Stimulated activated CD8-positive, alpha-beta memory T cell treated with anti-CD3 and anti-CD28 coated beads, Interleukin-4, amount 100 ng/mL, for 1 hour (primary cell): ENCODE measurements at places on chromosomes 6 and 20.

- DNase-seq: no peak
Observed at GRCh38 chr6:150932996-150933395, 67.5 kb downstream of the MTHFD1L start.

DNA sequence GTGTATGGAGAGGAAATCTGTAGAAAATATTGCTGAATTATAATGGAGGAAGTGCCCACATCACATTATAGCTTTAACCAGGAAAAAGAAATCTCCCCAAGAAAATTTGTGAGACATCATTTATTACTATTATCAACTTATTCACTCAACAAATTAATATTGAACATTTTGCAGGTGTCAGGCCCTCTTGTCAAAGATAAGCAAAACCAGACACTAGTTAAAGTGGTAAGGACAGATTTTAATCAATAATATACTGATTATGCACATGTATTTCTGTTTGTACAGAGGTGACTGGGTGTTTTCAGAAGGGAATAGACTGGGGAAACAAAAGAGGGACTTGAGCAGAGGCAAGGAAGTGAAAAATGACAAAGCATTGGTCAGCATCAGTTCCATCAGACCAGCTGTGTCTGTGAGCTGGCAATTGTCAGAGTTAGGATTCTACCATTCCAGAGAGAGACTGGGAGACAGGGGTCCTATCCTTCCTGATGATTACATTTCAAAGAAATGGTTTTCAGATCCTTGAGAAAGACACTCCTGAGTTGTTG lies 519.2 kb downstream of the UTRN start:
- DNase-seq: no peak

DNA sequence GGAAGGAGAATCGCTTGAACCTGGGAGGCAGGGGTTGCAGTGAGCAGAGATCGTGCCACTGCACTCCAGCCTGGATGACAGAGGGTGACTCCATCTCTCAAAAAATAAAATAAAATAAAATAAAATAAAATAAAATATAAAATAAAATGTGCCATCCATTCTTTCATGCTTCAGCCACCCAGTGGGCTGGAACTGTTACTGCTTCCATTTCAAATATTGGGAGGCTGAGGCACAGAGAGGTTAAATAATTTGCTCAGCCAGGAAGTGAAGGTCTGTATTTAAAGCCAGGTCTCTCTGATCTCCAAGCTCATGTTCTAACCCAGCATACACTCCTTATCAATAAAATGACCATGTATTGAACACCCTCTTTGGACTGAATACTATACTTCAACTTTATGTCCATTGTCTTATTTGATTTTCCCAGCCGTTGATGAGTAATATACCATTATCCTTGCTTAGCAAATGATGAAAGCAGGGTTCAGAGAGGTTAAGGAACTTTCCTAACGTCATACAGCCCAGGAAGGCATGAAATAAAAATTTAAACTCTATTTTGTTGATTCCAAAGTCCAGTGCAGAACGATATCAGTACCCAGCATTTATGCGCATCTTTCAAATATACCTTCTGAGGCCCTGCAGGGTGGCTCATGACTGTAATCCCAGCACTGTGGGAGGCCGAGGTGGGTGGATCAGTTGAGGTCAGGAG lies 25.8 kb upstream of the SLC9A8 start:
- DNase-seq: no peak

- DNase-seq: no peak
Observed at GRCh38 chr6:163965426-163966348, 551.2 kb downstream of the QKI start.

- no peak for DNase-seq
Observed at GRCh38 chr6:116251568-116252384, 2.1 kb downstream of the TSPYL4 start.

- no peak for DNase-seq
Observed at GRCh38 chr6:134093007-134093573, 40.7 kb upstream of the SLC2A12 start.

GRCh38 chr6:28953585-28954258 lies 29.9 kb upstream of the TRIM27 start:
- DNase-seq: no peak

DNA sequence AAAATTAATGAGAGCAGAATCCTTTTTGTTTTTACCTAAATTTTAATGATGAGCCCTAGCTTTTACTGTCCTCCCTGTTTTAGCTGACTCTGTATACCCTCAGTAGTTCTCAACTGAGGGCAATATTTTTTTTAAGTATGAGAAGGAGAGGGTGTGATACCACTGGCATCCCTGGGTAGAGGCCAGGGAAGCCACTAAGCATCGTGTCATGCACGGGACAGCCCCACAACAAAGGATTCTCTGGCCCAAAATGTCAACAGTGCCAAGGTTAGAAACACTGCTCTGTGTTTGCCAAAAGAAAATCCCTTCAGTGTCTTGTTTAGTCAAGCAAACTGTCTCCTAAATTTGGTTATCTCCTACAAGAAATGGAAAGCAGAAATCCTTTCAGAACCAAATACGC lies 210.4 kb downstream of the KCNQ5 start:
- no peak for DNase-seq

DNA sequence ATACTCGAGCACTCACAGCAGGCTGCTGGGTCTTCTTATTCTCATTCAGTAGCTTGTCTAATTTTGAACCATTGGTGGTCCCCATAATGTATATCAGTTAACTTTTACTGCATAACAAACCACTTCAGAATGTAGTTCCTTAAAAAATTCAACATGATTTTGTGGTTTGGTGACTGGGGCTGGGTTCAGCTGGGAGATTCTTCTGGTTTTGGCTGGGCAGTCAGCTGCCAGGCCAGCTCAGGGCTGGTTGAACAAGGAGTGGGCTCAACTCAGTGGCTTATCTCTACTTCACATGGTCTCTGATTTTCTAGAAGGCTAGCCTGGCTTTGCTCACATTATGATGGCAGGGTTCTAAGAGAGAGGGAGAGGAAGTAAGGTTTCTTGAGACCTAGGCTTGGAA lies 292.4 kb upstream of the CHD6 start:
- no peak for DNase-seq

DNA sequence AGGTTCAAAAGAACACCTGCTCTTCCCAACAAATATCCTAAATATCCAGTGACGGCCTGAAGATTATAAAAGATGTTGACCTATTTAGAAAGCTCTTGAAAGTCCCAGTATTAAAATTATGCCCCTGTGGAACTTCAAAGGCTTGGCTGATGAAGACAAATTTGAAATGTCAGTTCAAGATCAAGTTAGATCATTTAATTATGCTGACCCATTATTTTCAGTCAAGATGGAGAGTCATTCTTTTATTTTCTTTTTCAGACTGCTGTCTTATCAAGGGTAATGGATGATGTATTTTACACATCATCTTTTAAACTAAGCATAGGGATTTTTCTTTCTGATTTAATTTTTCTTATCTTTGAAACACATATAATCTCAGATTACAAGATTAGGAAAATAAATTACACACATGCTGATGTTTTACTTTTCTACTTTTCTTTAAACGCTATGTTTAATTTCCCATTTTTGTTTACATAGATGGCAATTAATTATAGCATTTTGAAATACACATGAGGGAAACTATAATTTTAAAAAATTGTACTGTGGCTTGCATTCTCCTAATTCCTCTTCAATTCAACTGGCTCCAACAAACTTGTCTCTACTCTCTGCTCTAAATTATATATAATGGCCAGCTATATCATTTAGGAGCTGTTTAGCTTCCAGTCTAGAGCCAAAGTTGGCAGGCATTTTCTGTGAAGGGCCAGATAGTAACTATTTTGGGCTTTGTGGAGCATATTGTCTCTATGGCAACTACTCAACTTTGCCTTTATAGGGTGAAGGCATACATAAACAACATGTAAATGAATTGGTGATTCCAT lies 123.7 kb downstream of the RCAN2 start:
- no peak for DNase-seq

DNA sequence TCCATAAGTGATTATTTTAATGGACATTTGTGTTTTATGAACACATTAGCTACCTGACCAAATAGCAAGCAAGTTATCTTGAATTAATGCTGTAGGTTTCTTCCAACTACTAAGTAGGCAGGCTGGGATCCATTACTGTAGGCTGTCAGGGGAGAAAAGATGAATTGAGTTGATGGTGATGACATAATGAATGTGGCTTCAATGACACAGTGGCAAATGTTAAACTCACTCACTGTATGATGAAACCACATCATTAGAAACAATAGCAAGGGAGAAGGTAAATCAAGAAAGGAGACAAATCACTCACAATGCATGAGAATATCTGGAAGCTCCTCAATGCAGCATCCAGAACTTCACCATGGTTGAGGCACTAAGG lies 529.7 kb upstream of the CITED2 start:
- DNase-seq: no peak

DNA sequence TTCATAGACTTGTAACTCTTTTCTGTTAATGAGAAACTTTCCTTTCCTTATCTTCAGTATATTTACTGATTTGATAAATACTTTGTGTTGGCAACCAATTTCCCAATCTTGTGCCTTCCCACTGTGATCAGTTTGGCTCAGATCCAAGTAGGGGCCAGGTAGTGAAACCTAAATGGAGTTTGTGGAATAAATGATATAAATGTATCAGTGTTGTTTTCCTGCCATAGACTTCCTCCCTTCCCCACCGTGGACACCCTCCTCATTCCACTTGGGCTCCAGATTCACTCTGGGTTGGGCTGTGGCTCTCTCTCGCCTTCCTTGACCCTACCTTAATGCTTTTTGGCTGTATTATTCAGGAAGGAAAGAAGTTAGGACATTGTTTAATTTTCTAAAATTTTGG lies 1.3 kb downstream of the ZKSCAN3 start:
- no peak for DNase-seq

DNA sequence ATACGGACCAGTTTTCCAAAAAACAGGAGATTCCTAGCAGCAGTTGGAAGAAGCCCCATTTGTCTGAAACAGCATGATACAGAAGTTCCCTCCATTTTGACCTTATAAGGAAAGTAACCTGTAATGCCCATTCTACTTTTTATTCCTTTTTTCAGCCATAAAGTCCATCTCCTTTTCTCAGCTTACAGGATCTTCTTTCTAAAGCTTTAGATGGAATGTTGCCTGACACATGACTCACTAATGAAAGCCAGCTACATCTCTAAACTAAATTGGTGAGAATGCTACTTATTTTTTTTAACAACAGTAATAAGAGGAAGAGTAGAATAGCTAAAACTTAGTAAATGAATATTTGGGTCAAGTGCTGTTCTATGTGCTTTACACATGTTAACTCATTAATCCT lies 234.1 kb downstream of the CDH26 start:
- no peak for DNase-seq

- peak; percentile 34 for DNase-seq
Observed at GRCh38 chr20:62791301-62792181, 4.7 kb upstream of the MRGBP start.

DNA sequence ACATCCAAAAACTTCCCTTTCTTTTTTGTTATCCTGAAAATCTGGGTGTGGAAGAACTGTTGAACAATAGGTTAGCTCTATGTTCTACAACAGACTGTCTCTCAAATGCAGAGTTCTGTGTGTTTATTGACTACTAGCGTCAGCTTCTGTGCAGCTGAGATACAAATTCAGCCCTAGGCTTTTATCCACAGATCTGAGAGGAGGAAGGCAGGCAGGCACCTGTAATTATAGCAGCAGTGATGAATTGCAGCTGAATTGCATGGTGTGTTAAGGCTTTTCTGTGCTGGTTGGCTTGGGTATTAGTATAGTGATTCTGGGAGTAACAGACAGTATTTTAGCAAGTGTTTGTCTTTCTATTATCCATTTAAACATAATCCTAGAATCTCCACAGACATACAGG lies 24.4 kb downstream of the GRIK2 start:
- no peak for DNase-seq

GRCh38 chr20:62744741-62745191 lies 36.1 kb downstream of the NTSR1 start:
- no peak for DNase-seq

GRCh38 chr6:98529364-98529763 lies 305.0 kb upstream of the POU3F2 start:
- no peak for DNase-seq

- DNase-seq: no peak
Observed at GRCh38 chr6:63882208-63882607, 246.6 kb downstream of the PHF3 start.

- DNase-seq: no peak
Observed at GRCh38 chr6:24477070-24477469, 12.3 kb downstream of the GPLD1 start.

DNA sequence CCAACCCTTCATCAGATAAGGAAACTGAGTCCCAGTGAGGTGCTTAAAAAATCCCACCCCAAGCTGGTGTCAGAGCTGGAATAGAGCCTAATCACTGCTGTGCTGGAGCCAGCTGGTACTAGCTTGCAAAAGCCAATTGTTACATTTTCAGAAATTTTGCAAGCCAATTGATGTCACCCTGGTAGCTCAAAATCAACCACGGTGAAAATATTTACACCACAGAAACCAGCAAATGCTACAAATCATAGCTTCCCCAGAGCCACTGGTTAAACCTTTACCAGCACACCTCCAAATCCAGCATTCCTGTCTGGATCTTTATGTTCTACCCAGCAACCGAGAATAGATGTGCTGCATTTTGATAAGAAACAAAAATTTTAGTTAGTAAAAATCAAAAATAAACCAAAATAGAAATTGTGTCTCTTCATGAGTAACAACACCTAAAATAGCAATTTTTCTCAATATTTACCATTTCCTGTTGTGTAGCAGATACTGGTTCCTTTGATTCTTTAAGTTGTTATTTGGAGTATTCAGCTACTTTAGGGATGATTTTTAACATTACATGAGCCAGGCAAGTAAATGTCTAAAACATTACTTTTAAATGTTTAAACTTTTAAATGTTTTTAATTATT lies 7.2 kb upstream of the LCA5 start:
- no peak for DNase-seq

- DNase-seq: no peak
Observed at GRCh38 chr6:123616942-123617341, 19.8 kb downstream of the TRDN start.

GRCh38 chr6:137868721-137869548 lies 1.9 kb downstream of the TNFAIP3 start:
- DNase-seq: no peak

- no peak for DNase-seq
Observed at GRCh38 chr6:106103728-106104109, 17.6 kb downstream of the PRDM1 start.

- DNase-seq: no peak
Observed at GRCh38 chr6:90461383-90461782, 125.5 kb downstream of the MAP3K7 start.

DNA sequence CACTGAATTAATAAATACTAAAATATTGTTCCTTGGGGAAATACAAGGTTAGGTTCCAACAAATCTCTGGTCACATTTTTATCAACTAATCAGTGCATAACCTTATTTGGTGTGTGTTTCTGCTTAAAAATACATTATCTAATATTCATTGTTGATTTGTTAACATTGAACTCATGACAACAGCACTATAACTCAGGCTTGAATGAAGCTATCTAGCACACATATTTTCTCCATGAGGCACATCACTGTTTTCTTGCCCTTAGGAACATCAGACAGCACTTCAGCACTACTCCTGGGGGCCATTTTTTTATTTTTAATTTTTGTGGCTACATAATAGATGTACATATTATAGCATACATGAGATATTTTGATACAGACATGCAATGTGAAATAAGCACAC lies 277.2 kb upstream of the NT5E start:
- no peak for DNase-seq

DNA sequence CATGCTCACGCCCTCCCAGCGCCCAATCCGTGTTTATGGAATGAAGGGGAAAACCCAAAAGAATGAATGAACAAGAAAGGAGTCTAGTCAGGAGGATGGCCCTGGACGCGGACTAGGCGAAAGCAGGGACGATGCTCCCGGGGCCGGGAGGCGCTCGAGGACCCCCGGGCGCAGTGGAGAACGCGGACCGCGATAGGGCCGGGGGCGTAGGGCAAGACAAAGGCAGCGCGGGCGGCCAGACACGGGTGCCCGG lies 758 bp downstream of the GCLC start:
- no peak for DNase-seq
